NCI-H1694 (cell line): ENCODE measurements at places on chromosomes 3 and 15.

- DNase-seq: no peak
Measured at GRCh38 chr15:35522061-35522460, 23.9 kb downstream of the DPH6 start.

- DNase-seq: no peak
Measured at GRCh38 chr3:70000563-70001081, 1.1 kb downstream of the SAMMSON start.

DNA sequence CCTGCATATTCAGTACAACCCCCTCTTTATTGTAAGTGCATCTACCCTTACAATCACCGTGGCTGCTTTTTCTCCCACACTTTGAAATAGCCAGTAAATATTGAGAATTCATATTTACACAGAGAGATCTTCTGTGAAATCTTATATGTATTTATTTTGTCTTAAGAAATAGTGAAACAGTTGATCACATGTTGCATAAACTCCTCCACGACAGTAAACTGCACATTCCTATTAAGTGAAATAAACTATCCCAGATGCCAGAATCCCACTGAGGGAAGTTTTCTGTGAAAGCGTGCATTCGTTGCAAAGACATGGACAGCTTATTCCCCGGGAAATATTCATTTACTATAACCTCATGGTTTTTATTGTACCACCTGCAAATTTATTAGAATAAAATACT is 796.0 kb downstream of the ROBO2 start:
- DNase-seq: no peak

DNA sequence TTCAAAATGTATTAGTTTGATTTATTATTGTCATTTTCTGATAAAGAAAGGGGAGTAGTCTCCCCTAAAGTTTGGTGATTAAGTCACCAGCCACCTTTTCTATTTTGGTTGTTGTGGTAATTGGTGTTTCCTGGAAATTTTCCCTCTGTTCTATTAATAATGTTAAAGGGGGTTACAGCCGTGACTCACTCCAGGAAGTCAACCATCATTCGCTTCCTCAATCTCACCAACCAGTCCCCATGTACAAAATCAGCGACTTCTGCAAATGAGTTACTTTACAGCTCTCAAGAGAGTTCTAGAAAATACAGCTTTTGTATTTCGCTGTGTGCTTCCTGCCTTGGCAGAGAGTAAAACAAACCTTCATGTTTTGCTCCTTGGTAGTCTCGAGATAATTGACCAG is 285.1 kb downstream of the LPP start:
- DNase-seq: no peak

- DNase-seq: no peak
Measured at GRCh38 chr3:46484388-46484787, 13.4 kb upstream of the RTP3 start.

GRCh38 chr3:159260049-159260662 is 458.3 kb downstream of the MFSD1 start:
- peak; percentile 23 for DNase-seq

DNA sequence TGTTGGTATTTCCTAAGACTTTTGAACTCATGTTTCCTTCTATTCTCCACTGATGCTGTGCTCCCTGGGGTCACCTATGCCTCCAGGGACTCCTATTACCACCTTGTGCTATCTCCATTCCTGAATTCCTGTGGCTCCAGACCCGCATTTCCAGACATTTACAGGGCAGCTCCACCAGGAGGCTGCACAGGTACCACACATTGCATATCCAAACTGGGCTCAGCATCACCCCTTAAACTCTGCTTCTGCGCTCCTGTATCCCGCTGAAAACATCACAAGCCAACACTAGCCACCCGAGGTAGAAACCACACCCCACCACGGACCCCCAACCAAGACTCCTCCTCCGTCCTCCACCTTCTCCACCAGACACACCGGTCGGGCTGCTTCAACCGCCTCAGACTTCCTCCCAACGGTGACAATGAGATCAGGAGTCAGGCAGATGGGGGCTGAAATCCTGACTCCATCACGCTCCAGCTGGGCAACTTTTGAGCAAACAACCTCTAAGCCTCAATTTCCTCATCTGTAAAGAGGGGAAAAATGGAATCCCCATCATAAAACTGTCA is 10.4 kb downstream of the TNK2 start:
- DNase-seq: no peak

GRCh38 chr15:34362047-34362773 is 4.8 kb downstream of the LPCAT4 start:
- no peak for DNase-seq

- DNase-seq: no peak
Measured at GRCh38 chr3:125121246-125122010, 65.6 kb upstream of the HEG1 start.

- DNase-seq: peak; percentile 47
Measured at GRCh38 chr3:59970376-59970775, 920.6 kb upstream of the CFAP20DC start.

DNA sequence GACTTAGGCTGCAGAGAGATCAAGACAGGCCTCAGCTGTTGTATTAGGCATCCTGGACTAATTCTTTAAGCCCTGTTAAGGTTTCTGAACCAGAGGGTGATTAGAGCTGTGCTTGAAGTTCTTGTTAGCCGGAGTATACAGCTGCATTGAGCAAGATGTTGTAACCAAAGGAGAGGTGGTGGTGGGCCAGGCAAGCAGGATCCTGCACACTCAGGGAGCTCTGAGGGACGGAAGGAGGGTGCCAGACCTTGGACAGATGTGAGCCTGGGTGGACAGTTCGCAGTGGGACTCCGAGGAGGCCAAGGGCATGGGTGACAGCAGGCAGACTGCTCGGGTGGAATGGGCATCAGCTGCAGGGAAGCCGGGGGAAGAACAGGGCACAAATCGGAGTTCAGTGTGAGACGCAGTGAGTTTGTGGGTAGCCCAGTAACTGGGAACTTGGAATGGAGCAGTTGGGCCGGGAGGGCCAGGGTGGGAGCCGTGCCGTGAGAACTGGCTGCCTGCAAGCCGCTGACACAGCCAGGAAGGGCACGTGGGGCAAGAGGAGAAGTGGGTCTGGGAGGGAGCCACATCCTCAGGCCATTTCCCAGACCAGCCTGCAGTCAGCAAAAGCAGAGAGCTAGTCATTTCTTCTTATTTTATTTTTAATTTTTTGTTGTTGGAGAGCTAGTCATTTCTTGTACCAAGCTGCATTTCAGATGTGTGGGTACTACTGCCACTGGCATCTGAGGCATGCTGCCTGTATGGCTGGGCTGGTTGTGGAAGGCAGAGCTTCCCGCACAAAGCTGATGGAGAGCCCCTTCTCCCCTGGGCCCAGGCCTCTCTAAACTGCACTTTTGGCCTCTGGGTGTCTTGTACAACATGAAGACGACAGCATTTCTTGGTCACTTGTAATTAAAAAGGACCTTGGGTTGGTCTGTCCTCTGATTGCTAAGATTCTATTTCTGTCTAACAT is 61.0 kb downstream of the PGPEP1L start:
- DNase-seq: no peak

- no peak for DNase-seq
Measured at GRCh38 chr3:101892648-101893047, 43.3 kb downstream of the NFKBIZ start.

GRCh38 chr3:127203024-127203423 is 10.1 kb downstream of the PRR23E start:
- DNase-seq: no peak

DNA sequence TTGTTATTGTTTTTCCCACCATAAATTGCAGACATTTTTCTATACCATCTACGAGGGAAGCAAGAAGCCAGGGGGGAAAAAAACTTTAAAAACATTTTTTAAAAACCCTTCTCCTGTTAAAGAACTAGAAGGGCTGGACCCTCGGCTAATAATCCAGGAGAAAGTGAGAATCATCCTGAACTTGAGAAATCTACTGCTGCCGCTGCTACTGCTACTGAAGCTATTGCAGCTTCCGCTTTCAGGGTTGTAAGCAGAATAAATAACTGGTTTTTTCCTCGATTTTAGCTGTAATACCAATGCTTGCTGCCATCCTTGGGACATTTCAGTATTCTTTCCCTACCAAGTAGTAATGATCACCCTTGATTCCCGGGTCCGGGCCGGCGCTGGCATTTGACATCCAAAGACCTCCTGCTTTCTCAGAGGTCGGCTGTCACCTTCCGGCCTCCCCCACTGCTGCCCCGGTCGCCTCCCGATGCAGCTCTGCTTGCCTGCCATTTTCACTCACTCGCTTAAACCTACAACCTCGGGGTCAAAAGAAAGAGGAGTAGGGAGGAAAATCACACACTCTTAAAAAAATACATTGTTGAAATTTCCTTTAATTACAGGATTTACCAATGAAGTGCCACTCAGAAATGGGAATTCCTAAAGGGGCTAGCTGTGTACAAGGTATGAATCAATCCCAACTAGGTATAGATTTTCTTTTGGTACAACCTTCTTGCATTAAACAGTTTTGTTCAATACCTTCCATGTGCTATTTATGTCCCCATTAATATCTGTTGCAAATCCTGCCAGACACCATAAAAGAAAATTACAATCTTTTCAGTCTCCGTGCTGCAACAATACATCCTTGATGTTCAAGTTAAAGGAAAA is 674 bp upstream of the MECOM start:
- DNase-seq: no peak

- no peak for DNase-seq
Measured at GRCh38 chr3:146390957-146391356, 78.4 kb downstream of the PLSCR2 start.

- no peak for DNase-seq
Measured at GRCh38 chr3:182947888-182948287, 32.5 kb downstream of the DCUN1D1 start.

DNA sequence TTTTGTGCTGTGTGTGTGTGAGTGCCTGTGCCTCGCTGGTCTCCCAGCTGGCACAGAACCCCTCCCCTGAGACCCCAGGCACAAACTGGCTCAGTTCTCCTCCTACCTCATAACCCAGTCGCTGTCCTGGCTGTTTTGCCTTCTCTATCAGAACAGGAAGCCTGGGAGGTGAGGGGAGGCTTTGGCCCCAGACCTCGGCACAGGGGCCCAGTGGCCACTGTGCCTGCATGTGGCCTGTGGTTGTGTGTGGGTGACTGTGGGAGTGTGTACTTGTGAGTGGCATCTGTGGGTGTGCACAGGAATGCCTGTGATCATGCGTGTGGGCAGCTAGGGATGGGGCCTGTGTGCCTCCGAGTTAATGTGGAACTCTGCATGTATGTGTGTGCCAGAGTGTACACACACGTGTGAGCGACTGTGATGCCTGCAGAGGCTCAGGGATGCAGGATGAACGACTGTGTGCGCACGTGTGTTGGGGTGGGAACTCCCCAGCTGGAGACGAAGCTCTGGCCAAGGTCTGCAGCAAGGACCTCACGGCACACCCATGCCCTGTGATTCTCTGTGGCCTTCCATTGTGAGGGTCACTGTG is 32.3 kb downstream of the PSTPIP1 start:
- no peak for DNase-seq

DNA sequence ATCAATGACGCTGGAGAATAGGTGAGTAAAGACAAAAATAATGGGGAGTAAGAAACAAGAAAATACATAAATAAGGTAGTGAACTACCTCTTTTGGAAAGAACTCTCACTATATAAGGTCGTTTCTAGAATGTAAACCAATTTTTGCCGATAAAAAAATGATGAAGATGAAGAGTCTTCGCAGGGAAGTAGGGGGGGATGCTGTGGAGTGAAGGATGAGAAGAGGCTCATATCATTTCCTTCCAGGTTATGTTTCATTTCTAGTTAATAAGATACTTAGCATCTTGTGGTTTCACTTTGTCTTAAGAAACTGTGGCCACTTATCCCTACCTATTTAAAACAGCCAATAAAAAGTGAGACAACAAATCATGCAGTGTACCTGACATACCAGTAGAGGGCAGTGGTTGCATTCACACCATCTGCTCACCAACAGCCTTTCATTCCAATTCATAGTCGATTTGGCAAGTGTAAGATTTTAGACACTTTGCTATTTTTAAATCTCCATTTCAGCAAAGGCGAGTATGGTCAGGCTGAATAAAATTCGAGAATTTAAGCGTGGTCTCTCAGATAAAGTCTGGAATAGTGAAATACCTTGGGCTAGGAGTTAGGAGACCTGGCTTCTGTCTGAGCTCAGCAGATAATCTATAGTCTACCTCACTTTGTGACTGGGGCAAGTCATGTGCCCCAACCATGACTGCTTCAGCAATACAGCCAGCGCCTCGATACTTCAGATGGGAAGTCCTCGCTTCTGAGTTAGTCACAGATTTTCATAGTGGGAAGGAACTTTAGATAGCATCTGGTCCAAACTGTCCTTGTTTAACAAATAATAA is 28.9 kb upstream of the ICE2 start:
- DNase-seq: peak; percentile 44

DNA sequence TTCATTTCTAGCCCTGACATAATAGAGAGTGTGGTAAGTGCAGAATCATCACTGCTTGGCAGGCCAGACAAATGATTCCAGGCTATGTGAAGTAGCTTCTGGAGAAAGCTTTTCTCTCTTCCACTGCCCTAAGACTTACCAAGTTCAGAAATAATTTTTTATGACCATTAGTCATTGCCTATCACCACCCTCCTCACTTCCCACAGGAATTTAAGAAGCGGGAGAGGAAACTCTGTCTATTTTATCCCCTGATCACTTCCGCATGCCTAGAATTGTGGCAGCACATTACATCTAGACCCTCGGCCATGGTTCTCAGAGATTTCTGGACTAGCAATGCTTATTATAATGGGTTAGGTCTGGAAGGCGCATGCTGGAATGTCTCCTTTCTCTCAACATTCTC is 397.8 kb upstream of the NR2F2 start:
- DNase-seq: no peak

DNA sequence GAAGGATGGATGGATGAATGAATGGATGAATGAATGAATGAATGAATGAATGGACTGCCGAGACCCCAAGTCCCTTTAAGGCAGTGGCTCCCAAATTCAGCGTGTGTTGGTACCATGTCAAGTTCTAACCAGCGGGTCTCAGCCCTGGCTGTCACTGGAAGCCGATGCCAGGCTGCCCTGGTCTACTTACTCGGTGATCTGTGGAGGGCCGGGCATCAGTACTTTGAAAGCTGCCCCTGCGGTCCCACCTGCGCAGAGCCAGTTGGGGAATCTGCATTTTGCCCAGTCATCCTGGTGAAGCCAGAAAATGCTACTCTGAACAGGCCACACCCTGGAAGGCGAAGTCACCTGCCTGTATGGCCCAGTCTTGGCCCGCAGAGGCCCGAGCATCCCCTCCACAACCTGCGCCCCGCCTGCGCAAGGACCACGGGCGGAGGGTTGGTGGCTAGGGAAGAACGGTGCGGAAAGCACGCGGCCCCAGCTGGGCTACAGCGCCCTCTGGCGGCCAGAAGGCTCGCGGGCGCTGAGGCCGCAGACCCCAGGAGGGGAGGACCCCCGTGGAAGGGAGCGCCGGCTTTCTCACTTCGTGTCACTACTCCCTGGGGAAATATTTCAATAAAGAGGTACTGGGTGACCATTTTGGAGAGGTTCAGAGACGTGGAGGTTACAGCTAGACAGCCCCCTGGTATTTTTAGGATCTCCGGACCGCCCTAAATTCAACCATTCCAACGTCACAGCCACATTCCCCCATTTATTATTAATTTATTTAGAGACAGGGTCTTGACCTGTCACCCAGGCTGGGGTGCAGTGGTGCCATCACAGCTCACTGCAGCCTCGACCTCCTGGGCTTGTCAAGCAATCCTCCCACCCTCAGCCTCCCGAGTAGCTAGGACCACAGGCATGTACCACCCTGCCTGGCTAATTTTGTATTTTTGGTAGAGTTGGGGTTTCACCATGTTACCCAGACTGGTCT is 34.9 kb downstream of the PRKCD start:
- no peak for DNase-seq
